ENCODE measurements at places on chromosomes 3 and 15.

DNA sequence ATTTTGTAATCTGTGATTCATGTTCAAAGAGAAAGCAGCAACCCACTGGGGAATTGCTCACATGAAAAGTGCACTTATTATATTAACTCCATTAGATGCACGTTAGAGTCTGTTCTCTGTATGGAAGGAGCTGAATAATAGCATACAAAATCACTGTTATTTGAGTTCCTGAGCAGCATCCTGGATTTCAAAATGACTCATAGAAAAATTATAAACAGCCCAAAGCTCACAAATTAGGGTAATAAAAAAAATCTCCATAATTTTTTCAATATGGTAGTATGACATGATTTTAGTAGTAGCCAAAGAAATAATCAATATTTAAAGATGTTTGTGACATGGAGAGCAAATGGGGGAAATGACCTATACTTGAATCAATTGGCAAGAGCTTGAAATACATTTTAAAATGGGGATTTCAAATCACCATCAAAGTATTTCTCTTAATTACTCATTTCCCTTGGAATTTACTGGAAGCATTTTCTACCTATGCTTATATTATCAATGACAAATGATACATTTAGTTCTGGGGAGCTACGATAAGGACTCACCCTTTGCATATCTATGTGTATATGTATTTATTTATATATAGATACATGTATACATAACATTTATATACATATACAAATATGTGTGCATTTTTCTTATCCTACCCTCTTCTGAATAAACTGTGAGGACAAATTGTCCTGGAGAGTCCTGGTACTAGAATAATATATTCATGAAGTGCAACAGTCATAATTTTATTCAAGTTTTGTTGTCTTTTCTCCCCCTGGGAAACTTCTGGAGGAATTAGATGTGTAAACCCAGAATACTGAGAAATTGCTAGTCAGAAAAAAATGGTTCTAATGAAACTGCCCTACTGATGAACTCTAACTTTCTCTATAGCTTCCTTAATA lies 116.3 kb downstream of the RPL22L1 start:
- DNase-seq = no peak

GRCh38 chr3:103393395-103394186 lies 958.8 kb downstream of the ZPLD1 start:
- DNase-seq = no peak

- no peak for DNase-seq
These were observed 99.6 kb downstream of the TMCC1 start for GRCh38 chr3:129793942-129794310.

GRCh38 chr3:15815696-15816095 lies 17.9 kb upstream of the ANKRD28 start:
- no peak for DNase-seq

- no peak for DNase-seq
These were observed 6.5 kb downstream of the DAG1 start for GRCh38 chr3:49476563-49476962.

GRCh38 chr3:102733791-102734563 lies 299.2 kb downstream of the ZPLD1 start:
- DNase-seq = no peak

GRCh38 chr3:171551296-171551695 lies 91.1 kb upstream of the TNIK start:
- DNase-seq = no peak

GRCh38 chr15:73989001-73989798 lies 2.9 kb downstream of the STOML1 start:
- no peak for DNase-seq

GRCh38 chr15:68500363-68501258 lies 68.6 kb upstream of the ITGA11 start:
- DNase-seq = no peak

DNA sequence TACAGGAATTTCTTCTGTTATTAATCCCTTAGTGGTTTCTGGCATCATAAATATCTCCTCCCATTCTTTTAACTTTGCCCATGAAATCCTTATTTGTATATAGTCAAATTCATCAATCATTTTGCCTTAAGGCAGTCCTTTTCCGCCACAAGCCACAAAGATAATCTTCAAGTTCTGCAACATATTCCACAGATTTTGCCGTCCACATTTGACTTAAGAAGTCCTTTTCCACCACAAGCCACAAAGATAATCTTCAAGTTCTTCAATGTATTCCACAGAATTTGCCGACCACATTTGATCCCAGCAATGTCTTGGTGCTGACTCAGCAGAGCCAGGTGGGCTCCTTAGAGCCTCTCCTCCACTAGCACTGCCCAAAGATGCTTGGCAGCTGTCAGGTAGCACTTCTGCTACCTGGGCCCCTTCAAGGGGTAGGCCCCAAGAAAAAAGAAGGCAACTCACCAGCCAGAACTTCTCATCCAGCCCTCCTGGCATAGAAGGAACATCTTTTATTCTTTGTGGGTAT lies 35.0 kb downstream of the SEC22C start:
- no peak for DNase-seq

DNA sequence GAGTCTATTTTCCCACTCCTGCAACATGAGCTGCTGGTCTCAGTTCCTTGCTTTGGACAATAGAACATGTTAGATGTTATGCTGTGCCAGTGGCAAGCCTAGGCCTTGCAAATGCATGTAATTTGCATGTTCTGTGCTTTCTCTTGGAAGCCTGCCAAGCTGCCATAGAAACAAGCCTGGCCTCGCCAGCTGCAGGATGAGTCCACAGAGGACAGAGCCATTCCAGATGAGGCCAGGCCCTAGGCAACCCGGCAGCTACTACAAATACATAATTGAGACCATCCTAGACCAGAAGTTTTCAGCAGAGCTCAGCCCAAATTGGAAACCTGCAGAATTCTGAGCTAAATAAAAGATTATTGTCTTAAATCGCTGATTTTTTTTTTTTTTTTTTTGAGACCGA lies 39.6 kb downstream of the TRIM69 start:
- DNase-seq = peak; percentile 24

DNA sequence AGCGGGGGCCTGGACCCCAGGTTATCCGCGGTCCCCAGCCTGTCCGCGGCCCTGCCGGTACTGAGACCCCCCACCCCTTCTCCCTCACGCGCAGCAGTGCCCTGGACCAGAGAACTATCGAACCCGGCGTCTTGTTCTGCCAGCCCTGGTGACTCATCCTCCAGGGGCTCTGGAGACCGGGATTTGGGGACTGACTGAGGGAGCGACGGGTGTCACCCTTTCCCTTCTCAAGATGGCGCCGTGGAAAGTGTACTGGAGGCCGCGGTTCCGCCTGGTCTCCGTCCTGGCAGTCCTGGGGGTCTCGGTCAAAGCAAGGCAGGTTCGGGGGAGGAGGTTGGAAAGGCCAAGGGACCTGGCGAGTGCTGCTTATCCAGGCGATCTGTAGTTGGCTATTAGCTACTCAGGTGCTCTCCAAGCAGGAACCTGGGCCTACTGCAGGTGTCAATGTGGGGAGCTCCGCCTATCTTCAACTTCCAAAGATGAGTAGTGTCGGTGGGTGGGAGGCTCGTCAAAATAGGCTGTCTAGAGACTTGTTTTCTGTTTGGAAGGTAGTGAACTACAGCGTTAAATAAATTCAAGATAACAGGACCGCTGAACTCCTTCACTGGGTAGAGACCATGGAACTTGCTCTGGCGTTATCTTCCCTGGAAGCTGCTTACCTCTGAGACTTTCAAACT lies 790 bp downstream of the RAB5A start:
- peak; percentile 65 for DNase-seq

DNA sequence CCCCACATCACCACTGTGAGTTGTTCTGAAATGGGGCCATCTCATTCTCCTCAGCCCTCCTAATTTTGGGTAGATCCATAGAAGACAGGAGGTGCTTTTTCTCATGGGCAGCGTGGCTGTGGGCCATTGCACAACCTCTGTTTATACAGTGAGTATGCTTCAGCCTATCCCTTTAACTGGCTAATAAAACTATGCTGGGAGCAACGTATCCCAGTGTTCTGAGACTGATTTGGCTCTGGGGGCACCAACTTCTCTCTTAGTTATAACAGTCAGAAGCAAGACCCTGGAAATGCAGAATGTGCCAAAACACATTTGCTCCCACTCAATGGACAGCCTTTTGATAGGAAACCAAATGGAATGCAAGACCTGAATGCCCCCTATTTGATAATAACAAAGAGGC lies 97.1 kb upstream of the ICE2 start:
- DNase-seq = no peak

- no peak for DNase-seq
These were observed 79.3 kb downstream of the ATP10A start for GRCh38 chr15:25783607-25784540.

GRCh38 chr3:179308001-179308400 lies 14.8 kb upstream of the ZNF639 start:
- no peak for DNase-seq

GRCh38 chr15:33188641-33189257 lies 5.8 kb downstream of the FMN1 start:
- DNase-seq = peak; percentile 35

- DNase-seq = peak; percentile 29
These were observed 33.1 kb downstream of the PRR20G start for GRCh38 chr3:127254730-127255129.

DNA sequence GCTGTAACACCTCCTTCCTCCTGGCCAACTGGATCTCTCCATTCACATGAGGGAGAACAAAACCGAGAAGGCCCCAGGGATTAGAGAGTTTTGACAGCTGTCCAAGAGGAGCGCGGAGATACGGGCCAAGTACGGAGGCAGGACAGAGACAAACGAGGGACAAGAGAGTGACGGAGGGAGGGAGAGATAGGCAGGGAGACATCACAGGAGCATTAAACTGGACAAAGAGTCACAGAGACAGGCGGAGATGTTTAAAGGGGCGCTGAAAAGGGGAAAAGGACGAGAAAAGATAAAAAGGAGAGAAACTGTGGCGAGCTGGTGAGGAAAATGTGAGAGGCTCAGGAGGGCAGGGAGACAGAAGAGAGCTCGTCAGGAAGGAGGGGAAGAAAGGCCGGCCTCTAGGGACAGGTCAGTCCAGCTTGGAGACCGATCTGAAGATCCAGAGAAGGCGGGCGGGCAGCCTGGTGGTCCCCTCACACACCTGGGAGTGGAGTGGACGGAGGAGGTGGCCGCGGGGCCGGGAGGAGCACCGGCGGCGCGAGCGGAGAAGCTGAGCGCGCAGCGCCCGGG lies 40.5 kb upstream of the ROPN1 start:
- no peak for DNase-seq

GRCh38 chr3:194667363-194667762 lies 4.6 kb downstream of the LSG1 start:
- no peak for DNase-seq

GRCh38 chr15:36682101-36682500 lies 102.7 kb downstream of the CDIN1 start:
- DNase-seq = no peak

GRCh38 chr3:185943760-185944106 lies 5.9 kb upstream of the TRA2B start:
- DNase-seq = no peak

DNA sequence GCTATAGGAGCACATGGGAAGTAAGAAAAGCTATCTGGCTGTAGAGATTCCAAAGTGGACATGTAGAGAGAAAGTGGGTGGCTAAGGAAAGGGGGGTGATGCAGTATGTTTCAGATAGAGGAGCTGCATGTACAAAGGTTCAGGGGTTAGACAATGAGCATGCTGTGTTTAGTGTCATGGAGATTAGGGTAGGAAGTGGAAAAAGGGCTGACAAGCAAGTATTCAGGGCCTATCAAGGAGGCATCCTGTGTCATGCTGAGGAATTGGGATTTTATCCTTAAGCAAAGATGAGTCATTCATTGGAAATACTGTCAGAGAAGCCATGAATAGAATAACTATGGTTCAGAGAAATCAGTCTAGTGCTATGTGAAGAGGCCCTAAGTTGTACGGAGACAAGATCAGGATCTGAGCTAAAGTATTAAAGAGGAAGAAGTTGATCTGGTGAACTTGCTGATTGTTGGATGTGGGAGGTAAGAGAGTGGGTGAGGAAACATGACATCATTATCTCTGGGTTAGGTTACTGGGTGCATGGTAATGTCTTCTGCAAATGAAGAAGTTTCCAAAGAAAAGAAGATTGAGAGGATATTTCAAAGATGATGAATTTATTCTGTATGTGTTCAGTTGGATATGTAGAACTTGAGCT lies 176.7 kb upstream of the GOLIM4 start:
- DNase-seq = no peak

GRCh38 chr3:40456279-40456939 lies 730 bp upstream of the RPL14 start:
- no peak for DNase-seq

- peak; percentile 51 for DNase-seq
These were observed 1283.7 kb downstream of the OTOL1 start for GRCh38 chr3:162780313-162780712.

GRCh38 chr15:84715441-84716035 lies 401 bp downstream of the SEC11A start:
- DNase-seq = peak; percentile 27

- no peak for DNase-seq
These were observed 972.2 kb downstream of the SQOR start for GRCh38 chr15:46607077-46607476.

GRCh38 chr3:12179441-12179840 lies 20.7 kb upstream of the TIMP4 start:
- DNase-seq = no peak

DNA sequence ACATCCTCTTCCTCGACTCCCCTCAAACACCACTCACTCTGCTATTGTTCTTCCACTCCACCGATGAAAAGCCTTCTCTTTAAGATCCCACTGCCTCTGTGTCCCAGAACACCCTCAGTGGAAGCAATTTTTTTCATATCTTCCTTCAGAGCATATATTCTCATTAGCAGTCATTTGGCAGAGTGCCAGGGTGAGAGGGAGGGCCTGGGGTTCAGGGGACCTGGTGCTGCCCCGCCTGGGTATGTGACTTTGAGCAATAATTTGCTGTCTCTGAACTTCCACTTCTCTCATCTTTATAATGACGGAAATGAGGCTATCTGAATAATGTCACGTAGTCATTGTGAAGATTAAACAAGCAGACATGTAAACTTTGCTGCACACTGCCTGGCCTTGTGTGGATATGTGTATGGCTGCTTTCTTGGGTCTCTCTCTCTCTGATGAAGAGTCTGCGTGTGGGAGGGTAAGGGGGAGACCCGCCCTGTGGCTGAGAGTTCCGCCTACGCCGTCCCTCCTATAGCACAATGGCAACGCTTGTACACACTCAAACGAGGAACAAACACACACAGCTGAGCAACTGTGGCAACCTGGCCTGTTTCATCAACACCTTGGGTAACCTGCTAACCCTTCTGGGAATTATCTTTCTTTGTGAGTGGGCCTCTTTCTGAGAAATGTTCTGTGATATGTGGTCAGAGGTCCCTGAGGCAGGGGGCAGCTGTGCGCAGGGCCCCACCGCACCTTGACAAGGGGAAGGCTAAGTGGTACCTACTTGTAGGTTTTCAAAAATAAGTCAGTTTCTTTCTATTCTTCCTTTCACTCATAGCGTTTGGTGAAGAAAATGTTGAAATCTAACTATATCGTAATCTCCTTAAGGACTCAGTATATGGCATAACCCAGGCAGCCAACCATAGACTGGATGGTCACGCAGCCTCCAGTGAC lies 369.8 kb downstream of the SV2B start:
- no peak for DNase-seq
